ENCODE measurements at places on chromosomes 4 and X. TPM values are rescaled to one million over a fixed set of nuclear protein-coding genes. Genes with fewer than 3 reads are reported as not detected.

The CT45A3 gene
- total RNA-seq, result not detected

GRCh38 chr4:112147697-112148096 is 2.4 kb downstream of the FAM241A start:
- DNase-seq, result no peak
- peak overlapping the region; percentile 63 for H3K4me3 ChIP-seq
- H3K36me3 ChIP-seq, result no peaks in the 10 kb centered on the region

The NEUROG2 gene
- not detected for total RNA-seq

GRCh38 chr4:675036-675882 is 917 bp downstream of the MYL5 start:
- no peak for DNase-seq
- peak overlapping the region; percentile 25 for H3K27ac ChIP-seq
- H3K4me3 ChIP-seq, result peak overlapping the region; percentile 70
- H3K36me3 ChIP-seq, result no peaks in the 10 kb centered on the region

GRCh38 chr4:92235731-92236130 is 68.0 kb upstream of the GRID2 start:
- no peak for DNase-seq
- H3K36me3 ChIP-seq, result no peaks in the 10 kb centered on the region
- no peak overlapping the region for H3K4me3 ChIP-seq
- no peaks in the 10 kb centered on the region for H3K27me3 ChIP-seq

DNA sequence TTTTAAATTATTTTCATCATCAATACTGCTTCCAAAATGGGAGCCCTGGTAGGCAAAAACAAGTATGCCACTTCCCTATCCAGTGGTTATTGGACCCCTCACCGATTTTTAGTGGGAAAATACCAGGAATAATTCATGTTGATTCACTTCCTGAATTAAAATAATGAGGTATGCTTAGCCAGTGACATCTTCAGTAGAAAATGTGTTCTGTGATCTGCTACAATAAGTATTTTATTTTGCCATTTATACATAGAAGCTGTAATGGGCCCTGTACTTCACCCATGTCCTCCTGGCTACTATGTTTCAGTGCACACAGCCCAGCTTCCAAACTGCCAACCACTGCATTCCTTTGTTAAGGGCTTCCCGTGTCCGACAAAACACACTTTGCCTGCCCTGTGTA is 41.0 kb upstream of the KLHL34 start:
- no peaks in the 10 kb centered on the region for H3K27me3 ChIP-seq
- no peak overlapping the region for H3K27ac ChIP-seq
- H3K4me1 ChIP-seq, result no peaks in the 10 kb centered on the region

- H3K4me1 ChIP-seq, result peaks cover 16% of the 10 kb centered on the region
- no peak overlapping the region for H3K27ac ChIP-seq
- H3K27me3 ChIP-seq, result peaks cover 70% of the 10 kb centered on the region
- no peak overlapping the region for H3K4me3 ChIP-seq
- H3K36me3 ChIP-seq, result peaks cover 2% of the 10 kb centered on the region
Observed at GRCh38 chr4:146641762-146642161, 3.1 kb downstream of the POU4F2 start.

DNA sequence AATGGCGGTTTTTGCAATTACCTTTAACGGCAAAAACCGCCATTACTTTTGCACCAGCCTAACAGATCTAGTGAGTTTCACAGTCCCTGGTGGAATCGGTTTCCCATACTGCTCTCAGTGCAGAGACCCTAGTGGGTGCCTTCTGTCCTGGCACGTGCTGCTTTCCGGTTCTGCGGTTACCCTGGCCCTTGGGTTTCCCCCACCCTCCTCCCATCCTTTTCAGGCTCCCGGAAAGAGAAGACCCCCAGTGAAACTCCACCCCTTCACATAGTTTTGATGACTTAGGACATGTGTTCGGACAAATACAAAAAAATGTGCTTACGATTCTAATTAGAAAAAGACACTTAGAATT is 36.9 kb downstream of the NLGN3 start:
- H3K36me3 ChIP-seq, result peaks cover 8% of the 10 kb centered on the region
- H3K27me3 ChIP-seq, result no peaks in the 10 kb centered on the region
- no peak for DNase-seq
- peaks cover 11% of the 10 kb centered on the region for H3K4me1 ChIP-seq
- H3K4me3 ChIP-seq, result peak overlapping the region; percentile 96
